Fibroblast of the conjunctiva (primary cell): ENCODE measurements at places on chromosomes 16 and 17.

DNA sequence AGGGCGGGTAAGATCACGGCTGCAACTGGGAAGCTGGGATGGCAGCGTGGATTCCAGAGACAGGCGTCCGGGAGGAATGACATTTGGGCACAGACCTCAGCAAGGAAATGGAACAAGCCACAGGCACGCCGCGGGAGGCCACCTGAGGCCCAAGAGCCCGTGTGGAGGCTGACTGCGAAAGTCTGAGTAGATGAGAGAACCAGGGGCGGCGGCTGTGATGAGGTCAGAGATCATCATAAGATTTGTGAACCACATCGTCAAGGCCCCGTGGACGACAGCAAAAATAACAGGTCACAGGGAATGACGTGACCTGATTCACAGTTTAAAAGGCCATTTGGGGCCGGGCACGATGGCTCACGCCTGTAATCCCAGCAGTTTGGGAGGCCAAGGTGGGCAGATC is 48.2 kb downstream of the MRM3 start:
- no peak for DNase-seq

DNA sequence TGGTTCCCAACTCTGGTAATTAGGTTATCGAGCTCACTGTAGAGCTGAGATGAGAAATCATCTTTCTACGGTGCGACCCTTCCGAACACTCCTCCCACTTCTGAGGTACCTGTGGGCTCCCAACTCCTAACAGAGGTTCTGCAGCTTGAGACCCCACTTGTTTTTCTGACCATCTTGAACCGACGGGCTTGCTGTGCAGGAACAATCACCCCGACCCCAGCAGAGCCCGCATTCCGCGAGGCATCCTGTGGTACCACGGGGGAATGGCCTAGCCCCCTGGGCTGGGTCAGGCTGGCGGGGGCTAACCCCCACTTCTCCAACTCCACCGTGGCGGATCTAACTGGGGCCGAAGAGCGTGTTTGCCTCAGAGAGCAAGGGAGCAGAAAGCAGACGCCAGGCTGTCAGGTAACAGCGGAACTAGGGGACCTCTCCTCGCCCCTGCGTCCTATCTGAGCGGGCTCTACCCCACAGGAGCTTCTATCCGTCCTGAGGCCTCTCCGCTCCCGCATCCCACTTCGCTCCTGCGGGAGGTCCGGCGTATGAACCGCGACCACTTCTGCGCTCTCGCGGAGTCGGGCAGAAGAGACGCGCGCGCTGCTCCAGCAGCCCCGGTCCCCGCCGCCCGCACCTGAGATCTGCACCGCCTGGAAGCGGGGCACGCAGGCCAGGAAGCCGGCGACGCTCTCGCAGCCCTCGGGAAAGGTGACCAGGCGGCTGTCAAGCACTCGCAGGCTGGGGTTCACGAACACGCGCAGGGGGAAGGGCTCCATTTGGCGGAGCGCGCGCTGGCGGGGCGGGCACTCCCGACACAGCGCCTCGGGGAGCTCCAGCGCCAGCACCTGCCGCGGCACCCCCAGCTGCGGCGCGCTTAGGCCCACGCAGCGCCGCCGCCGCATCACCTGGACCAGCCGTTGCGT is 761 bp downstream of the PDF start:
- DNase-seq: no peak

DNA sequence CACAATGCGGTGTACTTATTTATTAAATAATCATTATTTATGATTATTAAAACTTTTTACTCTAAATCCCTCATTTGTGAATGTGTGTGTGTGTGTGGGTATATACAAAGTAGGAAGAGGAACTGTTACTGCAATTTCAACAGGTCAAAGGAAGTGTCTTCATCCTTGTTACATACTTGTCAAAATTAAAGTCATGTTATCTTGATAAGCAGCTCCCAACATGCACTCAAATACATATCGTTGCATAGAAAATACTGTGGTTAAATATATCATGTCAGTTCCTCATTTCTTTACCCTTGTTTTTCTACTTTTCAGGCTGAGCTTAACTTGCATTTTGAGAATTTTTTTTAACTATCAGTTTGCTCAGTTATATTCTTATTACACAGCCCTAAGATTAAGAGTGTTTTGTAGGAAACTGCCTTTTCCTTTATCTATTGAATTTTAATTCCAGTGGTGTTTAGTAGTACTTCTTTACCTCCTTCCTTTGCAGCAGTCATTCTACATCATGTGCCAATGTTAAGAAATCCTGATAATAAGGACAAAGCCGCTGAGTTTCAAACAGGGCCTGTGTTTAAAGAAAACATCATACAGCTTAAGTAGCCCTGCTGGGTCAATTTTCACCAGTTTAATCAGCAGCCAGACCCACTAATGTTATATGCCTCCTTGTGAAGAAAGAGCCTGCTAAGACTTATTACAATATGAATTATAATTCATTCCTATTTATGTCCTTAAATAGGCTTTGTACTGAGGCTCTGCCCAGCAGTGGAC is 7.2 kb downstream of the EFCAB5 start:
- DNase-seq: no peak

- no peak for DNase-seq
These were observed 276.5 kb upstream of the ERCC4 start for GRCh38 chr16:13643412-13643811.

- DNase-seq: no peak
These were observed 29.7 kb downstream of the NACA2 start for GRCh38 chr17:61561354-61561753.

GRCh38 chr16:3383045-3383448 is 17.8 kb downstream of the ZSCAN32 start:
- DNase-seq: no peak

DNA sequence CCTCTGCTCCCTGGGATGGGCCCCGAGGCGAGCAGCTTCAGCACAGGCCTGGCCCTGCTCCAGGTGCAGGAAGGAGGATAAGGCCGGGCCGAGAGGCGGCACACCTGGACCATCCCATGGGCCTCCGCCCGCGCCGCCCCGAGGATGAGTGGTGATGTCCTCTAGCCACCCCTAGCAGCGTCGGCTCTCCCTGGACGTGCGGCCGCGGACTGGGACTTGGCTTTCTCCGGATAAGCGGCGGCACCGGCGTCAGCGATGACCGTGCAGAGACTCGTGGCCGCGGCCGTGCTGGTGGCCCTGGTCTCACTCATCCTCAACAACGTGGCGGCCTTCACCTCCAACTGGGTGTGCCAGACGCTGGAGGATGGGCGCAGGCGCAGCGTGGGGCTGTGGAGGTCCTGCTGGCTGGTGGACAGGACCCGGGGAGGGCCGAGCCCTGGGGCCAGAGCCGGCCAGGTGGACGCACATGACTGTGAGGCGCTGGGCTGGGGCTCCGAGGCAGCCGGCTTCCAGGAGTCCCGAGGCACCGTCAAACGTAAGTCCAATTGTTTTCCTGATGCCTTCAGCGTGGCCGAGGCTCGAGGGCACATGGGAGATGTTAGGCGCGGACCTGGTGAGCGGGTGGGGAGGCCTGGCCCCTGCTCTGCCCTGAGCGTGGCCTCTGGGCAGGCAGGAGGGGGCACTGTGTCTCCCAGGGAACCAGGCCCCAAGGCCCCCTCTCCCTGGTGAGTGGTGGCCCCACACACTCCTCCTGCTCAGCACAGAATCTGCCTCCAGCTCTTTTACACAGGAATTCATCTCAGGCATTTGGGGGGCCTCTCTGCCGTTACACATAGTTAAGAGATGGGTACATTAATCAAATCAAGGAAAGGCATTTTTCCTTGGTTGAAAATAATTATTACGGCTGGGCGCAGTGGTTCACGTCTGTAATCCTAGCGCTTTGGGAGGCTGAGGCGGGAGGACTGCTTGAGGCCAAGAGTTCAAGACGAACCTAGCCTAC is 855 bp downstream of the TMEM204 start:
- no peak for DNase-seq

DNA sequence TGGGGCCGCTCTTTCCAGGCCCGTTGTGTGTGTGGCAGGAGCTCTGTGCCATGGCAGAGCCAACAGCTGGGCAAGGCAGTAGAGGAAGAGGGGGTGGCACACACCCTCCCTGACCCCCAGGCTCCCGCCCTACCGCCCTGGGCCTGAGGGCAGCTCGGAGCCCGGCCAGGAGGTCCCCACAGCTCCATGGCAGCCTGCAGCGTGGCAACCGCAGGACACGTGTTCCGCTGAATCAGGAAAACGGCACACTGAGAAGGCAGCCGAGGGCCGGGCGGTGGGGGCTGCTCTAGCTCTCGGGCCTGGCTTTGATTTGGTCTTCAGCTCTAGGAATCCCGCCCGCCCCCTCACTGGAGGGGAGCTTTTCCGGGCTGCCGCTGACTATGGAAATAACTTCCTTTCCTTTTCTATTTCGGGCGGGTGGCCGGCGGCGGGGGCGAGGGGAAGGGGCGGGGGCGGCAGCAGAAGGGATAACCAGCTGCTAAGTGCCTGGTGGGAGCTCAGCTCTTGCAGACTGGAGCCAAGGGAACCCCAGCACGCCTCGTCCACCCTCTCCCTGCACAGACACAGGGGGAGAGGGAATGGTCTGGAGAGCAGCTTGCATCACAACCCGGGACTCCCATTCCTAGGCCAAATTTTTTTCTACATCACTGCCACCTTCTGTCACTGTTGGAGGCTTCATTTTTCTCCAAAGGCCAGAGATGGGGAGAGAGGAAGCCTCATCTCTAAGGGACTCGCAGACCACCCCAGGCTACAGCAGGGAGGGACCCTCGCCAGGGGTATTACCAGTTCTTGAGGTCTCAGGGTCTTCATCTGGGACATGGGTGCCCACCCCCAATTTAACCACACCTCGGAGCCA is 24.8 kb upstream of the MRPS23 start:
- peak; percentile 79 for DNase-seq

DNA sequence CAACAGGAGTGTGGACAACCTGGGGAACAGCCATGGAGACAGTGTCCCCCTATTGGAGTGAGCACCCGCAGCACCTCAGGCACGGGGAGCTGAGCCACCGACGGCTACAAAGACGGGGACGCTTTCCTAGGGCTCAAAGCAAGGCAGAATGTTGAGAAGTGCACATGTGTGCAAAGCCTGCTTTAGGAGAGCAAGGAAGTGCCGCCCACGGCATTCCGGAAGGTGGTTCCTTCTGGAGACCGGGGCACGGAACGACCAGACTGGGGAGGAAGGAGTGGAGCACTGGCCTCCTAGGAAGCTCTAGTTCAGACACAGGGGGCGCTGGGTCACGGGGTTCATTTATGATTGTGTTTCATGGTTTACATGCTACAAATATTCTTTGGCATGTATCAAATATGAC is 52.2 kb downstream of the TBC1D16 start:
- no peak for DNase-seq

DNA sequence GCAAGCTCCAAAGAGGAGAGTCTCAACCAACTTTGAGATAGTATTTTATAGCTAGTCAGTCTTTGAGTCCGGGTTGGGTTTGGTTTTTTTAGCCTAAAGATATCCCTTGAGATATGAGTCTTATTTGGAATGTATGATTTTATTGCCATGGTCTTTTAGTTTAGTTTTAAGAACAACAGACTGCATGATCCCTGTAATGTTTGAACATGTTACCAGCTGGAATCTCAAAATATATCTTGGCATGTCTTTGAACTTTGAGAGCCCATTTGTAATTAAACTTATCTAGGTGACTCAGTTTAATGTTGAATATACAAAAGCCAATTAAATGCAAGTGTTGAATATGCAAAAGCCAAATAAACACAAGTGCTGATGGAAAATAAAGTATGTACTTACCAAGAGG is 100.6 kb downstream of the TANGO6 start:
- DNase-seq: no peak

GRCh38 chr16:81444448-81445121 is at the start of gene CMIP:
CMIP (plus strand) TSS chr16:81444808.
- DNase-seq: peak; percentile 27

- DNase-seq: no peak
These were observed 46.0 kb downstream of the TNRC6A start for GRCh38 chr16:24775455-24775854.

DNA sequence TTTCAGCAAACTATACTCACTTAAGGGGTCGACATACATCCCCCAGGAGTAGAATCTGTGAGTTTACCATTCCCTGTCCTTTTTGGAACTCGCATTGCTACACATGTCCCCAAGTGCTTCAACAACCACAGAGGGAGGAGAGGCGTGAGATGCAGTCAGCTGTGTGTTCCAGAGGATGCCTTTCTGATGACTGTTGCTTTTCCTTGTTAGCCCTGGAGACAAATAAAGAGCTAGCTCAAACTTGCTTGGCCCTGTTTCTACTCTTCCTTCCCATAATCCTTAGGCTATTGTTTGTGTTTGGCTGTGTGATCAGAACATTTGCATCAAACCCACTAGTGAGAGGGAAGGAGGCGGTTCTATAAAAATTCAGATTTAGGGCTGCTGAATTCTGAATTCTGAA is 264.0 kb downstream of the ENGASE start:
- no peak for DNase-seq

DNA sequence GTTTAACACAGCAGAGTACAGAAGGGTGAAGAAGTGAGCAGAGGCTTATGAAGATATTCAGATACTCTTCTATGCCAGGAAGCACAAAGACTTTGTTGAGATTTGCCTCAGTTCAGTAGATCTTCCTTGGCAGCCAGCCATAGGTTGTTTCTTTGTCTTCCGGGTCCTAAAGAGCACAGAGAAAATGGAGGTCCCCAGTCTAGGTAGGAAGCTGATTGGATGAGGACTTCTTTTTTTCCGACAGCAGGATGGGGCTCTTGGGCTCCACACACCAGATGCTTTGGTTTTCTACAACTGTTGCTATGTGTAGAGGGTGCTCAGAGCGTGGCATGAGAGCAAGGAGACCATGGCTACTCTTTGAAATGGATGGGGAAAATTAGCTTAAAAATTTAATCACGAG is 8.3 kb upstream of the CDC6 start:
- DNase-seq: no peak

- no peak for DNase-seq
These were observed 21.9 kb downstream of the PARN start for GRCh38 chr16:14608111-14608566.

DNA sequence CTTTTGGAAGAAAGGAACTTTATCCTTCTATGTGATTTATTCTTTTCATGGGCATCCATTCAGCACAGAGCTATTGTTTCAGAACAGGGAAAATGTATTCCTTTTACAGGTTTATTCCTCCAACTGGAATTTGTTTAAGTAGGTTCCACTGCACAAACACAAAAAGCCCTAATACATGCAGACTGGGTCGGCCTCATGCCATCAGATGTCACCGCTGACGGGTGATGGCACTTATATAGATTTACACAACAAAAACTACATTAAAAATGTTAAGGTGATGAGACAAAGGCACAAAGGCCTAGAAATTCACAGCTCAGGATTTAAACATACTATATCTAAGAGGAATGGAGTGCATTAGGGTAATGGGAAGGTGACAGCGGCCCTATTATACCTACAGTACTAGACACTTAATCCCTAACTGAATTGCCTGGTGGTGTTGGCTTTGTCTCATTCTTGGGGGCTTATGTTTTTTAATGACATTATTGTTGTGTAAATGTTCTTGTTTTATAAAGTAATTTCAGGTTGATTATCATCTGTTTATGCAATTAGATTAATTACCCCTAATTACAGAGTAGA is 276.4 kb upstream of the PSMD7 start:
- no peak for DNase-seq

DNA sequence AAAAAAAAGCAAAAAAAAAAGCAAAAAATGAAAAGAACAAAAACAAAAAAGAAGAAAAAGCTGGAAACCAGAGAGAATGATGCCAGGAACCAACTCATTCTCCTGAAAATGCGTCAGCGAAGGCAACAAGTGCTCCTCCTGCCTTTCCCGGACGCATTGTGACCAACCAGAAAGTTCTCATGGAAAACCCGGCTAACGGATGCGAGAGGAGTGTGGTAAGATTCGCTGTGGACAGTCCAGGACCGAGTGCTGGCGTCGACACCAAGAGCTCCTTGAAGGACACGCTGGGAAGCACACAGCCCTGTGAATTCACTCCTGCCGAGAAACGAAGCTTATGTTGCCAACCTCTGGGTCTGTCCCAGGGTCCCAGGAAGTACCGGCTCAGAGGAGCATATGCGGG is 43.4 kb downstream of the METRNL start:
- DNase-seq: no peak

- DNase-seq: no peak
These were observed 55.7 kb upstream of the FBXO47 start for GRCh38 chr17:39022924-39023323.
